ENCODE measurements at places on chromosomes 3 and 15.

- DNase-seq = no peak
These were observed 26.9 kb downstream of the CFAP100 start for GRCh38 chr3:126421573-126422119.

GRCh38 chr15:49731187-49732099, 110.6 kb downstream of the DTWD1 start:
- DNase-seq = no peak

DNA sequence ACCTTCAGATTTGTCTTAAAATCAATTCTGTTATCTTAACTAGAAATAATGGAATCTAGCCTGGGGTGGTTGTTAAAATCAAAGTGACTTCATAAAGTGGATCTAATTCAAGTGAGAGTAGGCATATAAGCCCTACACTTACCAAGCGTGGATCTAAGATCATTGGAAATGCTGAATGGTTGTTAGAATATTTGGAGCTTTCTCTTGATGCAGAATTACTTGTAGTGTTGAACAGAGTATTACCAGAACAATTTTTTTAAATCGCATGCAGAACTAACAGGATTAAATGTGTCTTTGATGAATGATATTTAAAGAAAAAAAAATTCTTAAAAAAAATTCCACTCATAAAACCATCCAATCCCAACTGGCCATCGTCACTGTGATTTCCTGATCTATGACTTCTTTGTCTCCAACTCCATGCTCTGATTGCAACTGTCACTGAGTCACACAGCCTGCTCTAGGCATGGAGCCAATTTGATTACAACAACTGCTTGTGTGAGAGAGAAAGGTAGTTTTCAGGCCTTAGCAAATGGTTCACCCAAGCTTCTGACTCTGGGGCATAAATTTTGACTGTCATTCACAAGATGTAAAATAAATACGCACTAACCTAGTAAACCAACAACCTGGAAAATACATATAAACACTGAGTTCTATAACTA, 25.9 kb upstream of the SPRED1 start:
- DNase-seq = no peak

GRCh38 chr3:118548434-118548833, 486.2 kb downstream of the IGSF11 start:
- DNase-seq = no peak

GRCh38 chr15:101185770-101186169, 66.1 kb downstream of the CHSY1 start:
- DNase-seq = no peak

- no peak for DNase-seq
These were observed 48.6 kb upstream of the C15orf39 start for GRCh38 chr15:75153087-75153486.

GRCh38 chr15:74245342-74245931, 9.3 kb downstream of the CCDC33 start:
- DNase-seq = no peak

DNA sequence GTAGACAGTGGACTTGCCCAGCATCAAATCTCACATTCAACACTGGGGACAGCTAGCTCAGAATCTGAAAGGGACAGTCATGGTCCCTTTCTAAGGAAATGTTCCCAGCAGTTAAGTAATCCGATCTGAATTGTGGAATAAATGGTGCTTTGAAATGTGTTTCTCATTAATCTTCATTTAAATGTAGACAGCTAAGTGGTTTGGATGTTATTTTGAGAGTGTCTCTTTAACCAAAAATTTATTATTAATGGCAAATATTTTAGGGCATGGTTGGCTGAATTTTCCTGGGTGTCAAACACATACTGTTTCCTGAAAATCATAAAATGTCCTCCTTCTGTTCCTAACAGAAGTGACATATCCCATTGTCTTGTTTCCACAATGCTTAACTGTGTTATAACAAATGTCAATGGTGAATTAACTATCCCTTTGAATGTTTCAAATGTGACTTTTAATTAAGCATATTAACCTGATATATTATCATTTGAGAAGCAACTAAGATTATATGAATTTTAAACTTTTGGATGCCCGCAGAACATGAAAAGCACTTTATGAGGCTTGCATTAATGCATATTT, 210.8 kb downstream of the CHST2 start:
- DNase-seq = no peak

DNA sequence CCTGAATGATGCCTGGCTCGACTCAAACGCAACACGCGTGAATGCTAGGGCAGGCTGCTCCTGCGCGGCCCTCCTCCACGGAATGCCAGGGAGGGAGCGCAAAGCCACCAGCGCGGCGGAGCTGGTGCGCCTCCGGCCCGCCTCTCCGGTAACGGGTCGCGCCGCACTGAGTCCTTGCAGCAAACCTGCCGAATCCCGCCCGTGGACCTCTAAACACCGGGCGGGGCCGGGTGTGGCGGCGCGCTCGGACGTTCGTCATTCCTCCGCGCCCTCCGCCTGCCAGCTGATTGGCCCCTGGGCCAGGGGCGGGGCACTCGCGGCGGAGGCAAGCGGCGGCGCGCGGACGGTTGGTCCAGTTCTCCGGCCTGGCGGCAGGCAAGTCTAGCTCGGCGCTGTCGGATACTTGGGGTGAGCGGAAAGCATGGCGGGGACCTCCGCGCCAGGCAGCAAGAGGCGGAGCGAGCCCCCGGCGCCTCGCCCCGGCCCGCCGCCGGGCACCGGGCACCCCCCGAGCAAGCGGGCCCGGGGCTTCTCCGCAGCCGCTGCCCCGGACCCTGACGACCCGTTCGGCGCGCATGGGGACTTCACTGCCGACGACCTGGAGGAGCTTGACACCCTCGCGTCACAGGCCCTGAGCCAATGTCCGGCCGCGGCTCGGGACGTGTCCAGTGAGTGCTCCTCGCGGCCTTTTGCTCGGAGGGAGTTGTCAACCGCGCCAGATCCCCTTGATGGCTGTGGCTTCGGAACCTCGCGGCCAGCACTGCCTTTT, at the start of gene ATRIP:
TSS of gene ATRIP (plus strand) at position 313 of the 769 bp plus-strand sequence. CDS start at position 422, 109 bp downstream.
- peak; percentile 84 for DNase-seq

- DNase-seq = no peak
These were observed 123.8 kb upstream of the BNIP2 start for GRCh38 chr15:59812889-59813288.

DNA sequence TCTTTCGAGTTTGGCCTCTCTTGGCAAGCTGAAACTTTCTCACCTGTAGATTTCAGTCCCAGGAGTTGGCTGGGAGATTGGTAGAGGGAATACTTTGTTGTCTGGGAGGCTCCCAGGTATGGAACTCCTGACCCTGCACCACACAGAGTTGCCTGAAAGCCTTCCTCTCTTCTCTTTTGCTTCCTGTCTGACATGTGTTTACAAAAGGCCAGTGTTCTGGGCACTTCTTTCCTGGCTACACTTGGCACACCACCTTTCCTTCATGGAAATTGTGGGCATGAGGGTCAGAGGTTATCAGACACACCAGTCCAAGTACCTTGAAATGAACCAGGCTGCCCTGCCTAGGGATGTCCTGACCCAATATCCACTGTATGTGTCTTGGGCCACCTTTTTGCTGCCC, 123.7 kb downstream of the ABHD5 start:
- no peak for DNase-seq

- DNase-seq = no peak
These were observed 69.8 kb downstream of the CPN2 start for GRCh38 chr3:194281306-194281705.

DNA sequence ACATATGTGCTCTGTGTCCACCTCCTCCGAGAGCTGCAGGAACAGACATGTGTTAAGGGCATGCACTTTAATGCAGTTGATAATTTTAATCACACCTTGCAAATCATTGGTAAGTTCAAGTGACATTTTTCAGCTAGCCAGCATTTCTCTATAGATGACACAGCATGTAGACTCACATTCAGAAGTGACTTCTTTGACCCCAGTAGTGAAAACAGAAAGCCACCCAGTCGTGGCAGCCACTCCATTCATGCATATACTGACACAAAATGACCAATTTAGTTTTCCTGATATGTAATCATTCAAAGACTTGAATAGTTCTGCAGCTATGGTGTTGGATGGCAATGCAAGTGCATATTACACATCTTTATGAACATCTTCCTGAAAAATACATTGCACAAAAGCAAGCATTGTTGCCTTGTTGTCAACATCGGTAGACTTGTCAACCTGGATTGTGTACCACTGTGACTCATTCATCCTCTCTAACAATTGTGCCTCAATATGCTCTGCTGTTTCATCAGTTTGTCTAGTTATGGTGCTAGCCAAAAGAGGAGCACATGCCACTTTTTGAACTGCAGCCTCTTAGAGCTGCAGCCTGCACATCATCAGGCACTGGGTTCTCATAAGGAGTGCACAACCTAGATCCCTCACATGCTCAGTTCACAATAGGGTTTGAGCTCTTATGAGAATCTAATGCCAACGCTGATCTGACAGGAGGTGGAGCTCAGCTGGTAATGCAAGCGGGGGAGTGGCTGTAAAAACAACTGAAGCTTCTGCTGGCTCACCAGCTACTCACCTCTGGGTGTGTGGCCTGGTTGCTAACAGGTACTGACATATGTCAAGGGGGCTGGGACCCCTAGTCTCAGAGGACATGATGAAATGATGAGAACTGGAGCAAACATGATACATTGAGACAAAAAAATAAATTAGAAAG, 622.0 kb downstream of the PYDC2 start:
- DNase-seq = no peak

GRCh38 chr15:99895189-99895955, 162.1 kb upstream of the LYSMD4 start:
- no peak for DNase-seq

DNA sequence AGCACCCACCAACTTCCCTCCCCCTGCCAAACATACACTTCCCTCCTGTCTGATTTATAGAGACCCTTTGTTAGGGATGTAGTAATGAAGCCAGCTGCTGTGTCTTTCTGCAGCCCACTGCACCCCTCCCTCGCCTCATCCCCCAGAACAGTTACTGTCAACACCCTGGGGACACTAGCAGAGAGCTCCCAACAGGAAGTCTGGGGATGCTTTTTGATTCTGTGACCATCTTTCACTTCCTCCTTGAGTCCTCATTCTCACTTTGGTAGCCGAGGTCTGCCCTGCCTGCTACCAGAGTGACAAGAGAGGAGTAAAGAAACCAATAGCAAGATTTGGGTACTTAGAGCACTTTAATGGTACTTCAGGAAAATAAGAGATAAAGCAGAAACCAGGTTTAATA, 201.6 kb downstream of the SATB1 start:
- no peak for DNase-seq

GRCh38 chr3:54045061-54045815, 77.1 kb upstream of the CACNA2D3 start:
- DNase-seq = no peak

DNA sequence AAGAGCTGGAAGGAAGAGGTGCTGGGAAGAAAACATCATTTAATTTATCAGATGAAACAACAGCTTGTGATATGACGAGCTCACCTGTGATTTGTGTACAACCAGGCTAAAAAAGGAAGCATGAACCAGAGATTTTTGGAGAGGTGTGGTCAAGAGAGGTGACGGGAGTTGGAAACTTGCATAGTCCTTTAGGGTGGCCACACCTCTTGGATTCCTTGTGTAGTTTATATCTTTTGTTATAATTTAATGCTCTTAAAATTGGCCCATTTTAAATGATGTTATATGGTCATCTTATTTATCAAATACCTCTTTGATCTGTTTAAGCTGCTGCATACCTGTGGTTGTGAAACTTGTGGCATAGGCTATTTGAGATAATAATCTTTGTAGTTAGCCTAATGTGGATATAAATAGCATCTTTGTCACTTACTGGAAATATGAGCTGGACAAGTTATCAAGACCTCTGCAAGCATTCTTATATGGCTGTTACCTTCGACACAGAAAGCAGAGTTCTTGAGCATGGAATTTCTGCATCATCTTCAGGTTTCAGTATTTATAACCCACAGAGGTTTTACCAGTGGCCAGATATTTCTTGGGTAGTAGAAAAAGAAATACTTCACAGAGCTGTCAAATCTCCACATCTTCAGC, 49.1 kb downstream of the IL1RAP start:
- DNase-seq = no peak

DNA sequence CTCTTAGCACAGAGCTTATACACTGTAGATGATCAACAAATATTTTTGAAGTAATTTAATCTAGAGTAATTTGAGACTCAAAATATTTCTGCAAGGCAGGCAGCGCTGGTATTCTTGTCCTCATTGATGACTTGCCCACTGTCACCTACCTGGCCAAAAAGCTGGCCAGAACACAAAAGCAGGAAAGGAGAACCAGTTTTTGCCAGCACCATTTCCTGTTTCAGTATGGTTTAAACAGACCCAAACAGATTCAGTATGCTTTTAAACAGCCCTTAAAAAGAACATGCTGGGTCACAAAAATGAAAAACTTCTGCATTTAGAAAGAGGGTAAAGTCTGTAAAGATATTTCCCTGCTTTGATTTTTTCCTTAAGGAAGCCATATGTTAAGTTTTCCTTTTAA, 42.3 kb upstream of the ZNF280D start:
- no peak for DNase-seq

DNA sequence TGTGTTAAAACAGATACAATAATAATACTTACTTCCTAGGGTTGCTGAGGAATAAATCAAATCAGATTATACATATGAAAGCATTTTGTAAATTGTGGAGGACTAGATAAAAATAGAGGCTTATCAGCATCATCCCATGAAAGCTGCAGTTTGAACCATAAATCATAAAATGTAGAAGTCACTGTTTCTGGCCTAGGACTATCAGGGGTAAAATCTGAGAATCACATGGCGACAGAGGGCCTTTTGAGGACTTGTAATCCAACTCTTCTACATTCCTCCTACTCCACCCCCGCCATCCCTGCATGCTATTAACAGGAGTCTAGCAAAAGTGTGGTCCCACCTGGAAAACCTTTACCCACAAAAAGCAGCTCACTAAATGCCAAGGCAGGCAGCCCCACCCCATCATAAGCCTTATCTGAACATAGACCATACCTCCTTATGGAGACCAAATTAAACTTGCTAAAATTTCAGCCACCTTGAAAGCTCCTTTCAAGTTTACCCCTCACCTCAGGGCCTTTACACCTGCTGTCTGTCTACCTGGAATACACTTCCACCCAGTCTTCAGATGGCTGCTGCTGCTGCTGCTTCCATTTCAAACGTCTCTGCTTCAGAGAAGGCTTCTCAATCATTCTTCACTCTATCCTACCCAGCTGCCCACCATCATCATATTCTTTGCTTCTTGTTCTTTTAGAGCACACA, 11.5 kb downstream of the MB21D2 start:
- DNase-seq = no peak

DNA sequence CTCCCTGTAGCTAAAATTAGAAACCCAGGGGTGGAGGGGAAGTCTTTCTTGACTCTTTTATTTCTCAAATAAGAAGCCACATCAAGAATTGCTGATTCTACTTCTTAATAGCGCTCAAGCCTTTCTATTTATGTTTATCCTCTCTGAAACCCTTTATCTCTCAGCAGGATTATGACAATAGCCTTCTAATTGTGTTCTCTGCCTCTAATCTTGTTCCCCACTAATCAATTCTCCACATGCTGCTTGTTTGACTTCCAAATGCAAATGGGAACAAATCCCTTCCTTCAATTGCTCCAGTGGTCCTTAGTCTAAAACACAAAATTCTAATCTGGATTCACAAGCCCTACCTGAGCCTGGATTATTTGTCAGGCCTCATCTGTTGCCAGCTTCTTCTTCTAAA, 43.7 kb upstream of the CFAP20DC start:
- no peak for DNase-seq
